ENCODE measurements at places on chromosomes 5 and 9. TPM values are rescaled to one million over a fixed set of nuclear protein-coding genes. Genes with fewer than 3 reads are reported as not detected.

The OR2Y1 gene
- total RNA-seq, result not detected

The ADGRD2 gene
- not detected for total RNA-seq

The LAMC3 gene
- total RNA-seq, result 30.1 TPM

The EFNA5 gene
- total RNA-seq, result 8.8 TPM

The G3BP1 gene
- 213 TPM for total RNA-seq

The PCDHA3 gene
- total RNA-seq, result 2.6 TPM

The PCDHGA1 gene
- 1.4 TPM for total RNA-seq

GRCh38 chr9:123058834-123059233 is 25.4 kb downstream of the GPR21 start:
- H3K36me3 ChIP-seq, result peaks cover 4% of the 10 kb centered on the region
- H3K27me3 ChIP-seq, result no peaks in the 10 kb centered on the region
- no peak overlapping the region for H3K27ac ChIP-seq
- H3K4me3 ChIP-seq, result no peak overlapping the region
- no peak for DNase-seq

- H3K27ac ChIP-seq, result no peak overlapping the region
- H3K36me3 ChIP-seq, result no peaks in the 10 kb centered on the region
- H3K27me3 ChIP-seq, result no peaks in the 10 kb centered on the region
- no peak for DNase-seq
- H3K4me1 ChIP-seq, result no peaks in the 10 kb centered on the region
- H3K4me3 ChIP-seq, result no peak overlapping the region
Observed at GRCh38 chr5:109141222-109142200, 268.3 kb downstream of the PJA2 start.

GRCh38 chr9:37938121-37938891 is 34.4 kb upstream of the SLC25A51 start:
- peaks cover 40% of the 10 kb centered on the region for H3K4me1 ChIP-seq
- H3K4me3 ChIP-seq, result no peak overlapping the region
- peaks cover 18% of the 10 kb centered on the region for H3K36me3 ChIP-seq

DNA sequence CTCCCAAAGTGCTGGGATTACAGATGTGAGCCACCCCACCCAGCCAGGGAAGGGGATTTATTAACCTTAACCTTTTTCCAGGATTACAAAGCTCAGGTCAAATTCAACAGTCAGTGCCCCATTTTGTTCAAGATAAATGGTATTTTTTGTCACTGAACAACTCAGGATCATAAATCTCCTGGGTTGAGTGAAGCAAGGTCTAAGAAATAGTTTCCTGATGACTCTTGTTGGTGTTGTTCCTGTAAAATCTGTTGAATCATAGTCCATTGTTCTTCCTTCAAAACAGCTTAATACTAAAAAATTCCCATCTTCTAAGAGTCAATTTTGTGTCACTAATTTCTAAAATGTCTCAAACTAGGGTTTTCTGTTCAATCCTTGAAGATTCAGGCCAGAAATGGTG is 33.9 kb upstream of the JMY start:
- no peaks in the 10 kb centered on the region for H3K4me1 ChIP-seq
- H3K27ac ChIP-seq, result no peak overlapping the region

- peaks cover 11% of the 10 kb centered on the region for H3K4me1 ChIP-seq
- DNase-seq, result no peak
- H3K4me3 ChIP-seq, result no peak overlapping the region
- H3K36me3 ChIP-seq, result peaks cover 10% of the 10 kb centered on the region
- H3K27ac ChIP-seq, result no peak overlapping the region
- peaks cover 1% of the 10 kb centered on the region for H3K27me3 ChIP-seq
Observed at GRCh38 chr9:112873773-112874405, 16.8 kb downstream of the SLC46A2 start.

- no peaks in the 10 kb centered on the region for H3K36me3 ChIP-seq
- no peaks in the 10 kb centered on the region for H3K4me1 ChIP-seq
- H3K27ac ChIP-seq, result no peak overlapping the region
- DNase-seq, result no peak
- H3K4me3 ChIP-seq, result no peak overlapping the region
Observed at GRCh38 chr5:156037151-156037909, 289.6 kb upstream of the SGCD start.

- no peaks in the 10 kb centered on the region for H3K27me3 ChIP-seq
- no peak overlapping the region for H3K27ac ChIP-seq
- no peak for DNase-seq
- H3K4me1 ChIP-seq, result peaks cover 4% of the 10 kb centered on the region
- H3K4me3 ChIP-seq, result no peak overlapping the region
Observed at GRCh38 chr5:74530326-74531050, 110.0 kb downstream of the ENC1 start.

GRCh38 chr5:53463909-53464621 is 16.4 kb upstream of the FST start:
- no peaks in the 10 kb centered on the region for H3K36me3 ChIP-seq
- peaks cover 11% of the 10 kb centered on the region for H3K4me1 ChIP-seq
- H3K4me3 ChIP-seq, result no peak overlapping the region
- no peak overlapping the region for H3K27ac ChIP-seq

GRCh38 chr5:124962111-124962510 is 215.7 kb upstream of the ZNF608 start:
- peaks cover 5% of the 10 kb centered on the region for H3K4me1 ChIP-seq
- H3K27ac ChIP-seq, result no peak overlapping the region
- DNase-seq, result no peak
- no peaks in the 10 kb centered on the region for H3K36me3 ChIP-seq
- H3K4me3 ChIP-seq, result no peak overlapping the region

- H3K4me3 ChIP-seq, result no peak overlapping the region
- peaks cover 3% of the 10 kb centered on the region for H3K27me3 ChIP-seq
- H3K27ac ChIP-seq, result no peak overlapping the region
- no peak for DNase-seq
- H3K36me3 ChIP-seq, result peaks cover 2% of the 10 kb centered on the region
- H3K4me1 ChIP-seq, result peaks cover 3% of the 10 kb centered on the region
Observed at GRCh38 chr9:8011974-8012373, 212.4 kb upstream of the DMAC1 start.

DNA sequence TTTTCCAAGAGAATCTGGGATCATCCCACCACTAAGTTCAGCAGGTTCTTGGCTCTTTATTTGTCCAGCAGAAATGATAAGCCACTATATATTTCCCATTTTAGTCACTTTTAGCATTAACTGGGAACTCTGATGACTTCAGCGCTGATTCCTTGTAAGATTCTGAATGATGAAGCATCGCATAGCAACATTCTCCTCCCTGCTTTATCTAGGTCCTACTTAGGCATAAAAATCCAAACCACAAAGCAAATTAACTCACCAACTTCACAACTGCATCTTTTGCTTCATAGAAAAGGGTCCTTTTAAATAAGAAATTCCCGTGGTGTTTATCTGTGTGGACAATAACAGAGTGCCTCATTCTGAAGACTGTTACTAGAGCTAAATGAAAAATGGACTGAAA is 203.9 kb downstream of the SAXO1 start:
- peaks cover 17% of the 10 kb centered on the region for H3K4me1 ChIP-seq
- peaks cover 5% of the 10 kb centered on the region for H3K36me3 ChIP-seq
- no peak overlapping the region for H3K27ac ChIP-seq

DNA sequence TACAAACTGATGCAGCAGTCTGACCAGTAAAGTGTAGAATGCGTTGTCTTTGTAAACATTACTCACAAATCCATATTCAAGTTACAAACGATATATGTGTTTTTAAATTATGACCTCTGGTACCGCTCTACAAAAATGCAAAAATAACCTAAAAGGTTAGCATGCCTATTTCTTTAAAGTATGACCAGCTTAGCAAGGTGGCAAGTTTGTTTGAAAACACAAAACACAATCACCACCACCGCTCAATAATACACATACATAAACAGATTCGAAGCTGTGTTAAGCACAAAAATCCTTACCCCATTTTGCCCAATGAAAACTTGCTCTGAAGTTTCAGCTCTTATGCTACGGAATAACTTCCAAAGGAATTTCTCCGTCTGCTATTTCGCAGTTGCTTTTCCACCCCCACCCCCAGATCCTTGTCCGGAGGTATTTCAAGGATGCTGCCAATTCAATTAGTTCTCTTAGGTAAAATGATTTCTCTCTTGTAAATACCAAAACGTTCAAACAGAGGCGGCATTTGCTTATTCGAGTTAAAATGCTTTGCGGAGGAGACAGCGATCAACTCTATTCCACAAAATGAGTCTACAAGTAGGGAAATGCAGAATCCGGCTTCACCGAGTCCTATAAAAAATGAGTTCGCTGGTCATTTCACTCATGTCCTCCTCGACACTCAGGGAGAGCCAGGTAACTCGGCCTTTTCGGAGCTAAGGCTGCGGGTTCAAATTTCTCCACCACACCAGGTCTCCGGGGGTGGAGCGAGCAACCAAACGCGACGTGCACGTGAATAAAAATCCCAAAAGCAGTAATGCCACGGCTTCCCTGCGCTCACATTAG is 1.2 kb downstream of the HOMER1 start:
- DNase-seq, result peak; percentile 14
- H3K4me1 ChIP-seq, result peaks cover 54% of the 10 kb centered on the region
- H3K27me3 ChIP-seq, result peaks cover 9% of the 10 kb centered on the region
- H3K4me3 ChIP-seq, result peak overlapping the region; percentile 94

- no peaks in the 10 kb centered on the region for H3K36me3 ChIP-seq
- H3K27me3 ChIP-seq, result peaks cover 1% of the 10 kb centered on the region
- no peak for DNase-seq
- no peak within 1 kb of the TSS for H3K27ac ChIP-seq
- no peak within 1 kb of the TSS for H3K4me3 ChIP-seq
- peaks cover 7% of the 10 kb centered on the region for H3K4me1 ChIP-seq
Observed at GRCh38 chr5:116032094-116032517, at the start of gene ARL14EPL. Gene ARL14EPL (plus strand): TSS chr5:116032472. CDS start chr5:116051466, 18,994 bp downstream.

- H3K27ac ChIP-seq, result no peak overlapping the region
- H3K4me3 ChIP-seq, result no peak overlapping the region
- peaks cover 37% of the 10 kb centered on the region for H3K36me3 ChIP-seq
- no peaks in the 10 kb centered on the region for H3K27me3 ChIP-seq
- no peak for DNase-seq
- no peaks in the 10 kb centered on the region for H3K4me1 ChIP-seq
Observed at GRCh38 chr5:88854769-88855168, 28.2 kb downstream of the MEF2C start.

- H3K27ac ChIP-seq, result no peak overlapping the region
- H3K27me3 ChIP-seq, result no peaks in the 10 kb centered on the region
- no peak overlapping the region for H3K4me3 ChIP-seq
- DNase-seq, result no peak
Observed at GRCh38 chr5:154313360-154314017, 123.0 kb downstream of the GALNT10 start.

DNA sequence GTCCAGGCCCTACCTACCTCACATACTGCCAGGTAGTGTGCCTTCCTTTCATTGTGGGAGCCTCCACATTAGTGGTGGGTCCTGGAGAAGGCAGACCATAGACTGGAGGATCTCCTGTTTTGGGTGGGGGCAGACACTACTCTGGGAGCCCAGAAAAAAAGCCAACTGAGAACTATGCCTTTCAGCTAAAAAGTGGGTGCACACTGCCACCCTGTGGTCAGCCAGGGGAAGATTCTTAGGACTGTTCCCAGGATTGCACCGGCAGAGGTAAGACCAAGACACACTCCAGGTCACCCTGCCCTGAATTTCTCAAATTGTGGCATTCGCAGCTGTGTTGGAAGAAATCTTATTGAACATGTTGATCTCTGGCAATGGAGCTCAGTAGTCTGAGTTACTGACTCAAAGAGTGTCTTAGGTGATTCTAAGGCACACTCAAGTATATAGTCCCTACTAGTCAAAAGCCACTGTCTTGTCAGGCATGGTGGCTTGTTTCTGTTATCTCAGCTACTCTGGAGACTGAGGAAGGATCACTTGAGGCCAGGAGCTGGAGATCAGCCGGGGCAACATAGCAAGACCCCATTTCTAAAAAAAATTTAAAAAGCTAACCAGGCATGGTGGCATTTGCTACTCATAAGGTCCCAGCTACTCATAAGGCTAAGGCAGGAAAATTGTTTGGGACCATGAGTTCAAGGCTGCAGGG is 3.6 kb downstream of the SIGMAR1 start:
- no peak overlapping the region for H3K4me3 ChIP-seq
- peaks cover 6% of the 10 kb centered on the region for H3K36me3 ChIP-seq
- peak overlapping the region; percentile 42 for H3K27ac ChIP-seq
- H3K27me3 ChIP-seq, result peaks cover 26% of the 10 kb centered on the region

- no peak for DNase-seq
- no peak overlapping the region for H3K27ac ChIP-seq
- peaks cover 1% of the 10 kb centered on the region for H3K27me3 ChIP-seq
- H3K36me3 ChIP-seq, result no peaks in the 10 kb centered on the region
Observed at GRCh38 chr9:34907044-34907443, 51.0 kb upstream of the PHF24 start.

- no peak overlapping the region for H3K27ac ChIP-seq
- no peaks in the 10 kb centered on the region for H3K4me1 ChIP-seq
- no peak for DNase-seq
- no peaks in the 10 kb centered on the region for H3K36me3 ChIP-seq
- H3K27me3 ChIP-seq, result peaks cover 3% of the 10 kb centered on the region
- H3K4me3 ChIP-seq, result no peak overlapping the region
Observed at GRCh38 chr5:175281714-175282113, 162.3 kb downstream of the DRD1 start.

GRCh38 chr5:28014779-28015178 is 976.4 kb upstream of the CDH9 start:
- H3K4me3 ChIP-seq, result no peak overlapping the region
- H3K27ac ChIP-seq, result no peak overlapping the region
- H3K27me3 ChIP-seq, result peaks cover 2% of the 10 kb centered on the region
- H3K36me3 ChIP-seq, result peaks cover 16% of the 10 kb centered on the region

DNA sequence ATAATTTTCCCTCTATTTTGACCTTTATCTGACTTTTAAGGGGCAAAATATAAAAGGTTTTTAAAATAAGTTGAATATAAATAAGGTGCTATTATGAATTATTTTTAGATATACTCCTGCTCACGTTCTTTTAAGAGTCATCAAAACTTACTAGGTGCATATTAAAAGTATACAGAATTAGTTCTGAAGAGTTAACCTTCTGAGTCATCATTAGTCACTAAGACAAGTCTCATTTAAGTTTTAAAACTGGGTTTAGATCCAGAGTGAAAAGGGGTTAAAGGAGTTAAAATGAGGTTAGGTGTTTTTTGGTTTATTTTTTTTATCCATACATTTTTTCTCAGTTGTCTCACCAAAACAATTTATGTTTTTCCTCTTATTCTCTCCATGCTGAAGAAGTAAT is 41.7 kb downstream of the SMIM15 start:
- no peak overlapping the region for H3K4me3 ChIP-seq
- no peak for DNase-seq
- no peaks in the 10 kb centered on the region for H3K27me3 ChIP-seq
- no peaks in the 10 kb centered on the region for H3K36me3 ChIP-seq
- no peaks in the 10 kb centered on the region for H3K4me1 ChIP-seq

DNA sequence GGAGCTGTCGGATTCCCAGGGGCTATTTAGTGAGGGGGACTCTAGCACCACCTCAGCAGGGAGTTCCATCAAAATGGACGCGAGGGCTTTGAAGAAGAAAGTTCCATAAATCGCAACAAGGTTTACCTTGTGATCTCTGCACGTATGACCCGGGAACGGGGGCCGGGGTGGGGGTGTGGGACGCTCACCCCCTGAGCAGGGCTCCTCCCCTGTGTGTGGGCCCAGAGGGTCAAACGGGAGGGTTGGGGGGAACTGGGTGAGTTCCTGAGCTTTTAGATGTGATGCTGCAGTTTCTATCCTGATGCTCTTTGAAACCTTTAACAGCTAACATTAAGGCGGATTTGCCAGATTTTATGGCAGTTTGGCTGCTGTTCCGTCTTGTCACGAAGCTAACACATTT is 18.9 kb upstream of the LRRC14B start:
- peaks cover 18% of the 10 kb centered on the region for H3K4me1 ChIP-seq
- no peak overlapping the region for H3K27ac ChIP-seq
- DNase-seq, result no peak
- peak overlapping the region; percentile 47 for H3K4me3 ChIP-seq
